Activated CD4-positive, alpha-beta T cell treated with anti-CD3 and anti-CD28 coated beads, Interleukin-2, amount 50 U/mL, for 1 hour (primary cell): ENCODE measurements at places on chromosomes 11 and 22.

DNA sequence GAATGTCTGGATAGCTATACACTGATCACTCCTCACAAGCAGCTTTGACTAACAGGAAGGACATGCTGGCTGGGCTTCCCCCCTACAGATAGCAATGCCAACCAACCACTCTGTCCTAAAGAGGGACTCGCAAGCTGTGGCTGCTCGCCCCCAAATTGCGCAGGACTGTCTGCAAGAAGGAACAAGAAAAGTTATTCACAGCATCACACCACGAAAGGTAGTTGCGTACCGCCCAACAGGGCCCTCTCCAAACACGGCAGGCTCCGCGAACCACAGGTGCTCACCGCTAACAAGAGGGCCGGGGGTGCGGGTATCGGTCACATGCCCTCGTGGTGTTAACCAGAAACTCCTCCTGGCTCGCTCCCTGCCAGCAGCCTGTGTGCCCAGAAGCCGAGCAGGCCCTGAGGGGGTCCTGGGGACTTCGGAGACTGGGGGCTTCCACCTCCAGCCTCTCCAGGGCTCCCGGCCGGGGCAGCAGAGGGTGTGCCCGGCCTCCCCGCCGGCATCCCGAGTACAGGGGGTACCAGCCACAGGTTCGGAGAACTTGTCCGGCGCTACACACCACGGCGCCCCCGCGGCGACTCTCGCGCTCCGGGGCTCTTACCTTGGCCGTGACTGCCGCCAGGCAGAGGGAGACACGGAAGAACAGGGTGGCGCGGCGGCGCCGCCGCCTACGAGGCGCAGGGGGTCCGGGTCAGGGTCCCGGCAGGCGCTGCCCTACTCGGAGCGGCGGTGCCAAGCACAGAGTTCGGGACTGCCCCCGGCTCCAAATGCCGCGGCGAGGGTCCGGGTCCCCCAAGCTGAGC, 682 bp downstream of the LARGE1 start:
- DNase-seq: no peak

- DNase-seq: no peak
Observed at GRCh38 chr11:27462543-27462942, 10.0 kb downstream of the LGR4 start.

- DNase-seq: no peak
Observed at GRCh38 chr11:64516226-64516625, 74.8 kb upstream of the SLC22A12 start.

- DNase-seq: no peak
Observed at GRCh38 chr11:59197991-59198390, 14.7 kb downstream of the MPEG1 start.

DNA sequence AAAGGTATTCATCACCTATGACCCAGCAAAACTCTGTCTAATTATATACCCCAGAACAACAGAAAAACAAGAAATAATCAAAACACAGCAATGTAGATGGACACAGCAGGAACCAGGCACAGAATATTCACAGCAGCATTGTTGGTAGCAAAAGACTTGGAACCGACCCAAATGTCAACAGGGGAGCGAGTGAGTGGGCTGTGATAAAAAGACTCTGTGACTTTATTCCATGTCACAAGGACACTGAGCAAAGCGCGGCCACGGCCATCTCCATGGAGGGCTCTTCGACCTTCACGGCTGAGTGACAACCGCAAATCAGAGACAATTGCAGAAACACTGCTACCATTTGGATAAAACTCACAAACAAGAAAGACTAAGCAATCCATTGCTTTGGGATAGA, 1373.1 kb downstream of the TBC1D22A start:
- no peak for DNase-seq

DNA sequence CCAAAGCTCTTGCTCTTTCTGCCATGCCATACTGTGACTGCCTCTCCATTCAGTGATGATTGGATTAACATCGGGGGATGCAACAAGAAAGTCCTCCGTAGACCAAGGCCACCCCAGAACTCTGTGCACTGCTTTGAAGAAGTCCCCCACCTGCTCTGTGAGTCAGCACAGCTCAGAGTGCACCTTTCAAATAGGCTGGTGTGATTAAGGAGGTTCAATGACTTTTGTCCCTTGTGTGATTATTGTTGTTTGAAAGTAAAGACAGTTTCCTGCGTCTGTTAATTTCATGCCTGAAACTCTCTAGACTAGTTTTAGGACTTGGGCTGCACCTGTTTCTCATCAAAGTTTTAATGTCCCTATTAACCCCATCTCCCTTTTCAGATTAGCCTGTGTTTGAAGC, 33.0 kb upstream of the DBX1 start:
- DNase-seq: no peak

DNA sequence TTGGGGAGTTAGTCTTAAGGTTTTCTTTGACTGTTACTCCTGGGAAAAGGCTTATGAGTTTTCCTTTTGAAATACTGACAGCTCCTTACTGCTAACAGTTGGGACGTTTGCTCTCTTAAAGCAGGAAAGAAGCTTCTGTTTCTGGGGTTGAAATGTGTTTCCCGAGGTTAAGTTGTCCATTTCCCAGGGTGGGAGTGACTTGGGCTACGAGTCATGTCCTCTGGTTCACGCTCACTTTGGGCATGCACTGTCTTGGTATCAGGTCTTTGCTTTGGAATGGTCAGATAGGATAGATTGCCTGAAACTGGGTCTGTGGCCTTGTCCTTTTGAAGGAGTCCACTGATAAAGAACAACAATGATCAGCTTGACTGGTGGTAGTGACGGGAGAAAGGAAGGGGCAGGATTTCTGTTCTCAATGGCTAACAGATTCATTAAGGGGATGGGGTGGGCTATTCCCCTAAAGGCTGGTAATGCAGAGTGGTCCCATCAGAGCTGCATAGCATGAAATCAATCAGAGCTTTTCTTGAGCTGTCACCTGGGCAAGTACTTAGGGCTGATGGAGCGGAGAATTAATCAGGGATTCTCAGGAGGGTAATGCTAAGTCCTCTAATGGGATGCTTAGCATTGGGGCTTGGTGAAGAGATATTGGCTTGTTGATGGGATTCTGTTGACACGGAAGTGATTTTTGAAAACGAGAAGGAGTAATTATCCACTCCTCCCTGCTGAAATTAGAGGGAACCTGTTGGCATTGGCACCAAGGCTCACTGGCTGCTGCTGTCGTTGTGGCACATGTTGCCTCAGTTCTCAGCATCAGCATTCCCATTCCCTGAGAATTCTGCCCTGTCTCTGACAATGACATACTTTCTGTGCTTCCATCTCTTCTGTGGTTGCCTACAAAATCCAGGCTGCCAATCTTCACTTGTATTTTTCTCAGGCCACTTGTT, 81.6 kb downstream of the TEAD1 start:
- no peak for DNase-seq

DNA sequence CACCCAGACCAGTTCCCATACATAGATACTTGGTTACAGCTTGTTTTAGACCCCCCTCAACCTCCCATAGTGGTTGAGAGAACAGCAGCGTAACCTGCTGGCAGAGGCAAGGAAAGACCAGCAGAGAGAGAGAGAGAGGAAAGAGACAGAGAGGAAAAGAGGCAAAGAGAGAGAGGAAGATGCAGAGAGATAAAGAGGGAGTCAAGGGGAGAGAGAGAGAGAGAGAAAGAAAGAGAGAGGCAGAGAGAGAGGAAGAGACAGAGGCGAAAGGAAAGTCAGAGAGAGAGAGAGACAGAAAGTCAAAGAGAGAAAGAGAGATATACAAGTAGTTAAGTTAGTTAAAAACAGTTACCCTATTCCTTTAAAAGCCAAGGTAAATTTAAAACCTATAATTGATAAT, 52.5 kb downstream of the NEU3 start:
- no peak for DNase-seq

- no peak for DNase-seq
Observed at GRCh38 chr11:3644817-3645235, at the start of gene ART1. Gene ART1, plus strand, starts transcription at chr11:3645128. Its CDS starts 14,086 bp downstream, at chr11:3659214.

- no peak for DNase-seq
Observed at GRCh38 chr11:92180664-92181251, 43.9 kb upstream of the FAT3 start.

DNA sequence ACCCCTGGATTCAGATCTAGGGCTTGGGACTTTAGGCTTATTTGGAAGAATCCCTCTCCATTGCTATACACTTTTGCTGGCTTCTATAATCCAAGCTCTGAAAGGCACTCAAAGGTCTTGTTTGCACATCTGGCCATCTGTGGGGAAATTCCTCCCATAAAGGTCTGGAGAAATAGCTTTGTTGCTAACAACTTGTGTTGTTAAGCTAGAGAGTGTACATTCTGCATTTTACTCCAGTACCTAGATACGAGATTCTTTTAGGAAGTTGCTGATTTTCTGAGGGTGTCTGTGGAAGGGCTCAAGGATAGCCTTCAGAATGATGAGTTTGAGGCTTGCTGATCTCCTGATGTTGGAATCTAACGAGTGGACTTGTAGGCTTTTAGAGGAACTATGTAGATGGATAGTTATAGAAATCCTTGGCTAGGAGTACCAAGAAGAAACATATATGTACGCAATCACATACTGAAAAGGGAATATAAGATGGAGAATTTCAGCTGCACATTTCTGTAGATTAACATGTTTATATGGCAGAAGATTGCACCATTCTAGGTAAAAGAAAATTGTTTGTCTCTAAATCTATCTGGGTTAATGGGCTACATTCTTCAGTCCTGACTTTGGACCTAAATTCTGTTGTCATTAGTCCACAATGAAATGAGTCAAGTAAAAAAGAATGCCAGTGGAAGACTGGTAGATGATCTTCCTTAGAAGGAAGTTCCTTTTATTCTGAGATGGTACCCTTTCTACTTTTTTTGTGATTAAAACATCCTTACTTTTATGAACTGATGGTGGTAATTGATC, 51.0 kb downstream of the UBASH3B start:
- DNase-seq: no peak

- no peak for DNase-seq
Observed at GRCh38 chr22:17930455-17931313, 93.7 kb downstream of the MICAL3 start.

DNA sequence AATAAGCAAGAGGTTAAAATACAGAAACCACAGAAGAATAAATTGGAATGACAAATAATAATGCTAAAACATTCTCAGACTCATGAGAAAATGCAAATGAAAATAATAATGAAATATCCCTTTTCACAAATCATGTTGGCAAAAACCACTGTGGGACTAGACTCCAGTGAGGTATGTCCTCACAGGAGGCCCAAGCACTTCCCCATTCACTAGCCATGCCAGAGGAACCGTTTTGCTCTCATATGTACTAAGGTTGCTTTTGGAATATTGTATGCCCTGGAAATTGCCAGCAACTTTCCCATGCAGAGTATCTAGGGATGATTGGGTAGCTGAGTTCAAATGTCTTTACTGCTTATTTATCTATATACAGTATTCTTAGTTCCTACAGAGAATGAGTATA, 106.2 kb upstream of the CHORDC1 start:
- no peak for DNase-seq

DNA sequence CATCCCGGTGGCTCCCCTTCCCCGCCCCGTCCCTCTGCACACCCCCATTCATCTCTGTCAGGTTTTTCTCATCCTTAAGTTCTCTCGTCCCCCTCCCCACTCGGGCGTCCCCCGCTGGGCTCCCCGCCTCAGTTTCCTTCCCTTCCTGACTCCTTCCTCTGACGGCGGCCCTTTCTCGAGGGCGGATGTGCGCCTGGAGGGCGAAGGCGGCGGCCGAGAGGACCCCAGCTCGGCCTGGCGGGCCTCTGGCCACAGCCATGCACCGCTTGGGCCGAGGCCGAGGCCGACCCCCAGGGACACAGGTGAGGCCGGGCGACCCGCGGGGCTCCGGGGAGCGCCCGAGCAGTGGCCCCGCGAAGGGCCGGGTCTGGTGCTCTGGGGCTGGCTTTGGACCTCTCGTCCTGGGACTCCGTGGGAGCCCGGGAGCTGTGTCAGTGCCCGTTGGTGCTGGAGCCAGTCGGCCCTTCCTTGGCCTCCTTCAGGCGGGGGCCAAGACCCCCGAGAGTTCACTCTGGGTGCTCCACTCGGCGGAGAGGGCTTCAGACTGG, 2.9 kb downstream of the PHLDB1 start:
- DNase-seq: no peak

GRCh38 chr11:2385156-2386151, 8.3 kb downstream of the CD81 start:
- DNase-seq: no peak

GRCh38 chr11:122040464-122040863, 75.6 kb downstream of the BLID start:
- no peak for DNase-seq

- DNase-seq: no peak
Observed at GRCh38 chr22:30953206-30953605, 15.4 kb downstream of the MORC2 start.

DNA sequence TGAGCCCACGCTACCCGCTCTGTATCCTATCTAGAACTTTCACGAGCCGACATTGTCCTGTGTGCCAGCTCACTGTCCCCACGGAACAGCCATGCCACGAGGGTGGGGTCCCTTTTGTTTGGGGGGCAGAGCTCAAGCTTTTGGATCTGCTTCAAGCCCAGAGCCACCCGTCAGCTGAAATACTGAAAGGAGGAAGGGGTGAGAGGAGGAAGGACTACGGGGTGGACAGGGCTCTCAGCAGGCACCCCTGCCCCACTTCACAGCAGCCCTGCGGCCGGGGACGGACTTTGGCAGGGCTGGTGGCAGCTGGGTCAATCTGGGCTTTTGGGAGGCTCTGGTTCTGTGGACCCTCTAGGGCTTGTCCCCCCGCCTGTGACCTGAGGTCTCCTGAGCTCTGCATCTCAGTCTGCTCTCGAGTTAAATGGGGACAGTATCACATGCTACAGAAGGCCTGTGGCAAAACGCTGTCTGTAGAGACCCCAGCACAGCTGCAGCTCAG, 30.0 kb upstream of the MUC5AC start:
- DNase-seq: no peak

- no peak for DNase-seq
Observed at GRCh38 chr11:88359541-88359940, 22.0 kb upstream of the CTSC start.

GRCh38 chr11:74839446-74839845, 90.8 kb downstream of the RNF169 start:
- DNase-seq: no peak

- DNase-seq: no peak
Observed at GRCh38 chr11:21402274-21402673, 732.9 kb downstream of the NELL1 start.

DNA sequence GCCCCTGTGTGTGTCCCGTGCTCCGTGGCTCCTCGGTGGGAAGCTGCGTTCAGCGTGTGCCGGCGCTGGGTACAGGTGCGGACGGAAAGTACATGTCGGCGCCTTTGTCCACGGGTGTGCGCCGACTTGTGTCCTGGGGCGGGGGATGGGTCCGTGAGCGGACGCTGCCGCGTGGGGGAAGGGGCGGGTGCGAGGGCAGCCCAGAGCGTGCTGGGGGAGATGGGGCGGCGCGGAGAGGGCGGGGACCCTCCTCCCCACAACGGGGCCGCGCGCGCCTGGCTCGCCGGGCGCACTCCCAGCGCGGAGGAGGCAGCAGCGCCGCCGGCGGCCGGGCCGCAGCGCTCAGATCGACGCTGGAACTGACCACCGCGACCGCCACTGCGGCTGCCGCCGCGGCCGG, 33.6 kb upstream of the RELT start:
- no peak for DNase-seq

- DNase-seq: no peak
Observed at GRCh38 chr11:122808478-122808869, 29.8 kb upstream of the CRTAM start.

- no peak for DNase-seq
Observed at GRCh38 chr11:83166193-83166866, 9.4 kb downstream of the PCF11 start.
